Ovary (tissue), 10 donors: ENCODE measurements at places on chromosomes 7 and 10.

DNA sequence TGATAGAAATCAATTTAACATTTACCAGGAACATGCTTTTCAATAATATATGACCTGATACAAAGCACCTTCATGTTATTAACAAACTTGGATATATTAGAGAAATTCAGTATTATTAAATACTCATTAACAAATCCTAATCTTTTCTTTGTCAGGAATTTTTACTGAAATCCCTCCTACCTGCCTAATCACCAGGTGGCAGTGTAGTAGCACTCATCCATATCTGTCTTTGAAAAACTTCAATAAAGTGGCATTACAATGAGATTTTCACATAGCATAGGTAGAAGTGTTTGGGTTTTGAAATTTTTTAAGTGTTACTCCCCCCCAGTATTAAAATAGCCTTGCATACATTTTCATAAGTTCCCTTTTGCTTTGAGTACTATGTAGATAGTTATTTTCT, 1246.6 kb upstream of the LRRN3 start:
- DNase-seq = no peak

- DNase-seq = no peak
These were observed 537.1 kb downstream of the PTPRN2 start for GRCh38 chr7:158050441-158050977.

- DNase-seq = no peak
These were observed 569.3 kb upstream of the IGFBP3 start for GRCh38 chr7:46490406-46490805.

DNA sequence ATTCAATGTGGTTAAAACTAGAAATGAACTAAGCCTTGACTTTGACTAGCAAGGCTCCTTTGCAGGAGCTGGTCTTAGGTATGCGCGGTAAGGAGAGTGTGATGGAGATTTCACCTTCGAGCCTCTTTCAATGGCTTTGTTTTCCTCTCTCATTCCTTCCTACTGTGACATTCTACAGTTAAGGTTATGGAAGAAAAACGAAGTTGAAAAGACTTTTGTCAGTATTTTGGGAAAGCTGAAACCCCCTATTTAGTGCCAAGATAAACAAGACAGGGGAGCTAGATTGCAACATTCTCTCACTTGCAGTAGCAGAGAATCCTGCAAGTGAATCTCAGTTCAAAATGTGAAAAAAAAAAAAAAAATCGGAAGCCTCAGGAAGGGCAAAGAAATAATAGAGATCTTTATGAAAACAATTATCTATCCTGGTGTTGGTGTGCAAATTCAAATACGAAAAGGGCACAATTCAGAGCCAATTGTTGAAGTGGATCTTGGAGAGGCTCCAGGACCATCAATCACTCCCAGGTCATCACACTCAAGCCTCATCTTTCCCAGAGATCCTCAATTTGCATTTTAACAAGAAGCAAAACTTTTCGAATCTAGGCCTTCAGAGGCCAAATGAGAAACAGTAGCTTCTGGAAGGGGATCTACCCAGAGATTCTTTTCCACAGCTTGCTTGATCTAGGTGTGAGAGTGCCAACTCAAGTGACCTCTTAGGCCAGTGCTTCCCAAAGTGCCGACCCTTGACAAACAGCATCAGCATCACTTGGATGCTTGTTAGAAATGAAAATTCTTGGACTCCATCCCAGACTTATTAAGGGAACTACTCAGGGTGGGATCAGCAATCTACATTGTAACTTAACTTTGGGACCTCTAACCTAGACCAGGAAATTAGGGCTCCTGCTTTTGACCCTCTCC, 163.8 kb downstream of the INHBA start:
- no peak for DNase-seq

DNA sequence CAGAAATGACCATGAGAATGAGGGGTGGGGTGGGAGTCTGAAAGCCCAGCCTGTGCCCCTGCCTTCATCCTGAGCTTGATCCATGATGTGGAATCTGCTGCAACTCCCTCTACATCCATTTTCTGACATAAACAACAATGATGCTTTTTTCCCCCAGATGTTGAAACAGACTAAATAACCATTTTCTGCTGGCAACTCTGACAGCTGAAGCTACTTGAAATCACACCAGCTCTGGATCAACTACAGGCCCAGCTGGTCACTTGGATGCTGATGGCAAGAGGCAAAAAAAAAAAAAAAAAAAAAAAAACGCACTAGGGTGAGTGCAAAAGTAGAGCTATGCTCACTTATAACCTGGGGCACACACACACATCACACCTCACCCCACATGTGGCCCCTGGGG, 74.2 kb downstream of the FAM107B start:
- no peak for DNase-seq

GRCh38 chr10:50541921-50542320, 81.8 kb downstream of the SGMS1 start:
- DNase-seq = no peak

GRCh38 chr7:76133839-76134238, 67.9 kb upstream of the SRRM3 start:
- DNase-seq = no peak

DNA sequence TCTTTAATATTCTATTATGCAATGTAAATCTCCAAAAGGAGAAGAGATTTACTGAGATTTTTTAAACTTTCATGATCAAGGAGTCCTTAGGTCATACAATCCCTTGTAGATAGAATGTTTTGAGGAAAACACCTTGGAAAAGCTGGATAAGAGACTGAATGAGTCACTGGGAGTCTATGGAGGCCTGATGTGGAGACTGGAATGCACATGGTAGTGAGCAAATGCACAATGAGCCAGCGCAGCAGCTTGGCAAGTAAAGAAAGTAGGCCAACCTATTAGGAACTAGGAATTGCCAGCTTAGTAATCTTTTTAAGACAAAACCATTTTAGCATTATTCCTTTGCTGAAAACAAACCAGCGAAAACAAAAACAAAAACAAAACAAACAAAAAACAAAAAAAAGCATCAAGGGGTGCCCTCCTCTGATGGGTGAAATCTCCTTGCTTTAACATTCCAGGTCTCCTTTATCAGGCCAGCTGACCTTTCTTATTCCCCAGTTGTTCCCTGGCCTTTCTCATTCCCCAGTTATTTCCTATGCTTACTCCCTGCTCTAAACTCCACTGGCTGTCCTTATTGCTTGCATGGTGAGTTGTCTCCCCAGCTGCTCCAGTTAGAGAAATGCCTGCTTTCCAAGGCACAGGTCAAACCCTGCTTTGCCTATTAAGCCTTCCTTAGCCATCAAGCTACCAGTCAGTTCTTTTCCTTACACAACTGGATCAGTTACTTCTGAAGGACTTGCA, 135.8 kb downstream of the PLCE1 start:
- no peak for DNase-seq

- no peak for DNase-seq
These were observed 28.3 kb downstream of the ZNF365 start for GRCh38 chr10:62402508-62402907.

DNA sequence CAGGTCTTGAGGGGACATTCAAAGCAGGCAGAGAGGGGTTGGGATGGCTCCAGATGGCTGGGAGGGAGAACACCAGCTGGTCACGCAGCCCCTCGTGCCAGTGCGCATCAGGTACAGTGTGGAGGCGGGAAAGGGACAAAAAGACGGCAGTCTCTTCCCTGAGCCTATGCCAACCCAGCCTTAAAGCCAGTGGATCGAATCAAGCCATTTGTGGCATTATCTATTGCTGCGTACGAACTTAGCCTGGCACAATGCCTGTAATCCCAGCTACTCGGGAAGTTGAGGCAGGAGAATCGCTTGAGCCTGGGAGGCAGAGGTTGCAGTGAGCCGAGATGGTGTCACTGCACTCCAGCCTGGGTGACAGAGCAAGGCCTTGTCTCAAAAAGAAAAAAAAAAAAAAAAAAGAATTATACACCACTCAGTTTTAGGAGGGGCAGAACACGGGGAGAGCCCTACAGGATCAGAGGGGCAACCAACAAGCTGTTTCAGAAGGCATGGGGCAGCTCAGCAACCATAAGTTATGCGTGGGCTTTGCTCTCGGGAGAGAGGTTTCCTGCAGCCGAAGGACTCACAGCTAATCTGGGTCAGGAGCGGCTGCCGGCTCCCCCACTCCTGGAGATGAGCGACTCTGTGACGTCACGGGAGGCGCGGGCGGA, 356 bp upstream of the NDUFB2 start:
- DNase-seq = peak; percentile 98

- no peak for DNase-seq
These were observed 46.2 kb downstream of the BLNK start for GRCh38 chr10:96225119-96225518.

- no peak for DNase-seq
These were observed 100.2 kb downstream of the ACTR3B start for GRCh38 chr7:152859781-152860191.

- no peak for DNase-seq
These were observed 50.8 kb upstream of the AOAH start for GRCh38 chr7:36775061-36775620.

GRCh38 chr10:89615112-89615511, 29.9 kb downstream of the PANK1 start:
- DNase-seq = no peak

DNA sequence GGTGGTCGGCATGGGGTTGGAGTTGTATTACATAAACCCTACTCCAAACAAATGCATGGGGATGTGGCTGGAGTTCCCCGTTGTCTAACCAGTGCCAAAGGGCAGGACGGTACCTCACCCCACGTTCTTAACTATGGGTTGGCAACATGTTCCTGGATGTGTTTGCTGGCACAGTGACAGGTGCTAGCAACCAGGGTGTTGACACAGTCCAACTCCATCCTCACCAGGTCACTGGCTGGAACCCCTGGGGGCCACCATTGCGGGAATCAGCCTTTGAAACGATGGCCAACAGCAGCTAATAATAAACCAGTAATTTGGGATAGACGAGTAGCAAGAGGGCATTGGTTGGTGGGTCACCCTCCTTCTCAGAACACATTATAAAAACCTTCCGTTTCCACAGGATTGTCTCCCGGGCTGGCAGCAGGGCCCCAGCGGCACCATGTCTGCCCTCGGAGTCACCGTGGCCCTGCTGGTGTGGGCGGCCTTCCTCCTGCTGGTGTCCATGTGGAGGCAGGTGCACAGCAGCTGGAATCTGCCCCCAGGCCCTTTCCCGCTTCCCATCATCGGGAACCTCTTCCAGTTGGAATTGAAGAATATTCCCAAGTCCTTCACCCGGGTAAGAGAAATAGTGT, at the start of gene CYP2E1:
TSS of gene CYP2E1 (plus strand) at position 407 of the 632 bp plus-strand sequence. CDS start at position 440, 33 bp downstream.
- DNase-seq = no peak

DNA sequence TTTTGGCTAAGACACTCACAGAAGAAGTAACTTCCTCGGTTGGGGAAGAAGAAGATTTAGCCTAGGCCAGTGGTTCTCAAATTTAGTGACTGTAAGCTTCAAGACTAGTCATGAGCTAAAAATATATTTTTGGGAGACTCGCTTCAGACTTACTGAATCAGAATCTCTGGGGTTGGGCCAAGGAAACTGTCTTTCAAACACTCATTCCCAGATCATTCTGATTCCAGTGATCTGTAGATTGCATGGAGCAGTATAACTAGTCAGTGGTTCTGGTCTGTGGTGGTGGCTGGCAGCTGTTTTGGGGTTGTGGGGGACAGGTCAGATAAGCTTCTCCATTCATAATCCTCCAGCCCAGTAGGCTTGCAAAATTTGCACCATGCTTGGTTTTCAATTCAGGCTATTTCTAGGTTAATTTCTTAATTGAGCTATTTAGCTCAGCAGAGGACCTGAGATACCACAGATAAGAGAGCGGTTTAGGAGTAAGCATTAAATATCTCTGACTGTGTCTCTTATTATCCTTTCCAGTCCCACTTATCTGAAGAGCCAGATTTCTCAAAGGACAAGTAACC, 3.8 kb upstream of the KAT6B start:
- no peak for DNase-seq

DNA sequence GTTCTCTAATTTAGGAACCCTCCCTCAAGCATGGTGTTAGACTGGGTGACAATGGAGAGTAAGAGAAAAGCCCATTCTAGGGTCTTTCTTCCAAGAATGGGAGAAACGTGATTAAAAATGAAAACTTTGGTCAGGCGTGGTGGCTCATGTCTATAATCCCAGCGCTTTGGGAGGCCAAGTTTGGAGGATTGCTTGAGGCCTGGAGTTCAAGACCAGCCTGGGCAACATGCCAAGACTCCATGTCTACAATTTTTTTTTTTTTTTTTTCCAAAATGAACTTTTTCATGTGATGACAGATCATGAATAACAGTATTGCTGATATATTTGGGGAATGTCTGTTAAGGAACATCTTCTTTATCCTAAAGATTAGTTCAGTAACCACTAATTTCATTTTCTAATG, 194.6 kb downstream of the MLLT10 start:
- DNase-seq = no peak

GRCh38 chr10:129005804-129006203, 461.2 kb upstream of the MGMT start:
- DNase-seq = no peak

- DNase-seq = no peak
These were observed 141.5 kb downstream of the C10orf105 start for GRCh38 chr10:71578069-71578468.

- DNase-seq = no peak
These were observed 45.1 kb upstream of the ADAM12 start for GRCh38 chr10:126433351-126433750.

- no peak for DNase-seq
These were observed 6.9 kb downstream of the CYCS start for GRCh38 chr7:25118048-25118753.

GRCh38 chr10:129586898-129587443, 119.9 kb downstream of the MGMT start:
- no peak for DNase-seq

GRCh38 chr7:2508327-2509215, 11.0 kb upstream of the LFNG start:
- no peak for DNase-seq

DNA sequence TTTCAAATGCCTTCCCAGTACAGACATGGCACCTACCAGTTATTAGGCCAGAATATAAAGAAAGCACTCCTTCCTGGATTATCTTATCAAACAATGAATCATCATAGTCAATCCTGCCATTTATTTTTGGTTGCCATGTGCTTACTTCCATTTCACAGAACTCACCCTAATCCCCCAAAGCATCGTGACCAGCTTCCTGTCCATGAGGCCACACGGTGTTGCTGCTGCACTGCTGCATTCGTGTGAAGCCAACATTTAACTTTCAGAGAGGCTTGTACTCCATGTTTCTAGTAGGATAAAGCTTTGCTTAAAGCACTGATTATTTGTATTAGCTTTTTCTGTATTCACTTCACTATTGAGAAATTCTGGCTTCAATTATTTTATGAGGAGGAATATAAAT, 14.4 kb downstream of the COL28A1 start:
- DNase-seq = no peak

- DNase-seq = no peak
These were observed 432.6 kb downstream of the TNS3 start for GRCh38 chr7:47149208-47149839.
